Endothelial cell of umbilical vein (primary cell): ENCODE measurements at places on chromosomes 7 and 10.

- DNase-seq, result no peak
Observed at GRCh38 chr7:36182854-36183604, 30.0 kb downstream of the EEPD1 start.

GRCh38 chr10:17479822-17480221 lies 25.4 kb upstream of the ST8SIA6 start:
- DNase-seq, result no peak

DNA sequence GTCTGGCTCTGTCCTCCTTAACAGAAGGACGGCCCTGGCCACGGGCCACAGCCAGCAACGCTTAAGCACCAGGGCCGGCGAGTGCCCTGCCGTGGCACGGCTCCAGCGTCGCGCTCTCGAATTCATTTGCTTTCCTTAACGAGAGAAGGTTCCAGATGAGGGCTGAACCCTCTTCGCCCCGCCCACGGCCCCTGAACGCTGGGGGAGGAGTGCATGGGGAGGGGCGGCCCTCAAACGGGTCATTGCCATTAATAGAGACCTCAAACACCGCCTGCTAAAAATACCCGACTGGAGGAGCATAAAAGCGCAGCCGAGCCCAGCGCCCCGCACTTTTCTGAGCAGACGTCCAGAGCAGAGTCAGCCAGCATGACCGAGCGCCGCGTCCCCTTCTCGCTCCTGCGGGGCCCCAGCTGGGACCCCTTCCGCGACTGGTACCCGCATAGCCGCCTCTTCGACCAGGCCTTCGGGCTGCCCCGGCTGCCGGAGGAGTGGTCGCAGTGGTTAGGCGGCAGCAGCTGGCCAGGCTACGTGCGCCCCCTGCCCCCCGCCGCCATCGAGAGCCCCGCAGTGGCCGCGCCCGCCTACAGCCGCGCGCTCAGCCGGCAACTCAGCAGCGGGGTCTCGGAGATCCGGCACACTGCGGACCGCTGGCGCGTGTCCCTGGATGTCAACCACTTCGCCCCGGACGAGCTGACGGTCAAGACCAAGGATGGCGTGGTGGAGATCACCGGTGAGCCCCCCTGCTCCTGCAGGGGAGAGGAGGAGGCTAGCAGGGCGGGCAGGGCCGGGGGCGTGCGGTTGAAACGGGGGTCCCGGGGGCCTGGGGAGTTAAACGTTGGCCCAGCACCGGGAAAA lies at the start of gene HSPB1:
Gene HSPB1 (plus strand): TSS at position 327 of the 855 bp plus-strand sequence. CDS start 40 bp downstream, at position 367.
- peak; percentile 98 for DNase-seq

DNA sequence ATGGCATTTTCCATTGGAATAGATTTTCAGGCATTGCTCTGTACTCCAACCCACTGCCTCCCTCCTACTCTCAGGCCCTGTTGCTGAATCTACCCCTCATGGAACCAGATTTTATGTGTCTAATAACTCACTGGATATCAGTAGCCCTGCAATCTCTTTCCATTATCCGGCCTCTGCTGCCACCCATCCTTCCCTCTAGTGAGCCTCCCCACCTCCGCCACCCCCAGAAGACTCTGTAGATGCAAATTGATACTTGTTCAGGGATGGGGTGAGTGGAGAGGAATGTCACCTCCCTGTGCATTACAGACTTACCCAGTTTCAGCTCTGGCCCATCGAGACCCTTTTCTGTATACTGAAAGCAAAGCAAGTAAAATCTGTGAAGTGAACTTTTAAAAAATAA lies 52.3 kb upstream of the PHYHIPL start:
- DNase-seq, result no peak

DNA sequence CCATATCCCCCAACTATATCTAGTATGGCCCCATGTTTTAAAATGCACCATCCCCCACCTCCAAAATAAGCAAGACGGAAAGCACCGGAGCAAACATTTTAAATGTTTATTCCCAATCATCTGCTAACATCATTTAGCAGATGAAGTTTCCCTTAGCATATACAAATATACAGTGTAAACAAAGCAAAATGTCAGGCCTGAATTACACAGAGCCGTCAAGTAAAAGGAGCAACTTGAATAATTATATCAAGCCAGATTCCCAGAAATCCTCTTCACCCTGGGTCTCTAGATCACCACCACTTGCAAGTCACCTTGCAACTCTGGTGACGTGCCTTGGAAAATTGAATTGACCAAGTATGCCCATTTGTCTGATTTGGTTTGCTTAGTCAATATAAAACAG lies 91.6 kb upstream of the COL1A2 start:
- no peak for DNase-seq
